ENCODE measurements at places on chromosomes 12 and 14.

GRCh38 chr14:81062816-81063215, 107.4 kb downstream of the TSHR start:
- no peak for DNase-seq

DNA sequence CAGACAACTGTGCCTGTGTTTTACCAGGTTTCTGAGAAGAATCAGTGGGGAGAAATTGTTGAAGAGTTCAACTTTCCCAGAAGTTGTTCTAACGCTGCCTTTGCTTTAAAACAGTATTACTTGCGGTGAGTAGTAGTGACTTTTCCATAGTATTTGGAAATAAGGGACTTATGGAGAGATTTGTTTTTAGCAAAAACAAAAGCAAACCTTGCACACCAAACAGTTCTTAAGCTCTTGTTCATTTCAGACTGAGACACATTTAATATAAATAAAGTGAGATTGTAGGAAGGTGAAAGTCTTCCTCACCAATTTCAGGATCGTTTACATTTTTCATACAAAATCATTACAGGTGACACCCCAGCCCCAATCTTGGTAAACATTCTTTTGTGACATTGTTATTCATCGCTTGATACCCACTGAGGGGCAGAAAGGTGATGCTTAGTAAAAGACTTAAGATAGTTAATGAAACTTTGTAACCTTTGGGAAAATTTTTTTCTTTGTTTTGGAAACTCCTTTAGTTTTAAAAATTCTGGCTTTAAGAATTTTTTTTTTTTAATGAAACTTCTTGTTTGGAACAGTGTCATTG, 1.8 kb downstream of the ARID2 start:
- DNase-seq, result no peak

- no peak for DNase-seq
Measured at GRCh38 chr14:72618424-72618823, 275.5 kb downstream of the DPF3 start.

- DNase-seq, result no peak
Measured at GRCh38 chr12:58496411-58497190, 423.7 kb downstream of the LRIG3 start.

GRCh38 chr14:53542732-53543131, 389.6 kb upstream of the DDHD1 start:
- peak; percentile 32 for DNase-seq

DNA sequence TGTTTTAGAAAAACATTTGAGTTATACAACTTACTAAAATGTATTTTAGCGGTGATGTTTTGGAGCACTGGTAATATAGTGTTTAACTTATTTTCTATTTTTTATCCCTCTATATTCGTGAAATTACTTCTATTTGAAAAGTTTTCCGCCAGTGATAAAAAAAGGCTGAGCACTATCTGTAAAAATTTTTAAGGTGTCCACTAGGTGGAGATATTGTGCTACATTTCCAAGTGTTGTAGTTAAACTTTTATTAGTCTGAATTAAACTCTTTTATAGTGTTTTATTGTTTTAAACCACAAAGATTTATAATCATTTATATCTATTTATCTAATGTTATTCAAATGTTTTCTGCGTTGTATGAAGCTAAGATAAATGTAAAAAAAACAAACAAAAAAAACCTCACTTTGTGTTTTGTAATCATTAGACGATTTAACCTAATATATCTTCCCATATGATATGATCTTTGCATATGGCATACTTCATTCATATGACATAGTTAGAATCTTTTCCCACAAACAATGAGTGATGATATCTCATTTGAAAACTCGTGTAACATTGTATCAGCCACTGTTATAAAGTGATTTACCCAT, 11.8 kb downstream of the ALG10B start:
- DNase-seq, result peak; percentile 12

- no peak for DNase-seq
Measured at GRCh38 chr12:127268706-127269425, 998.1 kb upstream of the TMEM132C start.

DNA sequence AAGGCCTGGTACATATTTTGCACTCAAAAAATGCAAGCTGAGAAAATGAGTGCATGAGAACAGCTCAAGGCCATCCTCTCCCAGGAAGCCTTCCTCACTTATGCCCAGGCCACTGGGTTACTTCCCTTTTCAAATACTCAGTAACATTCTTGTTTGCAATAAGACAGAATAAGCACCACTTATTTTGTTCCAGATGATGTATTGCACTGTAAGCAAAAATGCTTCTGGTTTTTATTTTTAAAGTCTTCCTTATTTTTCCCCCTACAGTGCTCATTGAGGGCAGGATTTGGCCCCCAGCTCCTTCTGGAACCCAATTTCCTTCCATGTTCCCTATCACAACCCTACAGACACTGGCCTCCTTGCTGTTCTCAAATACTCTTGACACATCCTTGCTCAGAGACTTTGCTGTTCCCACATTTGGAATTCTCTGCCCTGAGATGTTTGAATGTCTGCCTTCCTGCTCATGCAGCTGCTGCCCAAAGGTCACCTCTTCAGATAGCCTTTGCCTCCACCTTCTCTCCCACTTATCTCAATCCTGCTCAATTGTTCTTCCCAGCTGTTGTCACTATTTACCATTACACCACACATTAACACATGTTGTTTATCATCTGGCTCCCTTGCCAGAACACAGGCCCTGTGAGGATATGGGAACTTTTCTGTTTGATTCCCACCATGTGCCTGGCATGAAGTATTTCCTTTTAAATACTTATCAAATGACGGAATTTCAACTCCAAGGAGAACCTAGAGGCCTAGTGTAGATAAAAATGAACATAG, 49.9 kb downstream of the IFNG start:
- DNase-seq, result no peak

DNA sequence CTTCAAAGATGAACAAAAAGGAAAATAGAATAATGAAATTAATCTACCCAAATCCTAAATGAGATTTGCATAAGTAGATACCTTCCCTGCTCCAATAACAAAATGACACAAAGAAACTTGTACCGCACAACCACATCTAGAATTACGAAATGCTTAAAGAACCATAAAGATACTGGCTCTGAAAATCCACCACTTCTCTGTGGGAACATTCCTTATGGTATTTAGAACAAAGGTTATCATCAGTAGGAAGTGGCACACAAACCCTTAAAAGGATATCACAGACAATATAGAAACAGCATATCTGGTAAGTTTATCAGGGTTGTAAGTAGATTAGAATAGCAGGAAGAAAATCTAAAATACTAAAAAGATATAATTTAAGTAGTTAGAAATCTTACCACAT, 11.6 kb downstream of the IAPP start:
- DNase-seq, result no peak

DNA sequence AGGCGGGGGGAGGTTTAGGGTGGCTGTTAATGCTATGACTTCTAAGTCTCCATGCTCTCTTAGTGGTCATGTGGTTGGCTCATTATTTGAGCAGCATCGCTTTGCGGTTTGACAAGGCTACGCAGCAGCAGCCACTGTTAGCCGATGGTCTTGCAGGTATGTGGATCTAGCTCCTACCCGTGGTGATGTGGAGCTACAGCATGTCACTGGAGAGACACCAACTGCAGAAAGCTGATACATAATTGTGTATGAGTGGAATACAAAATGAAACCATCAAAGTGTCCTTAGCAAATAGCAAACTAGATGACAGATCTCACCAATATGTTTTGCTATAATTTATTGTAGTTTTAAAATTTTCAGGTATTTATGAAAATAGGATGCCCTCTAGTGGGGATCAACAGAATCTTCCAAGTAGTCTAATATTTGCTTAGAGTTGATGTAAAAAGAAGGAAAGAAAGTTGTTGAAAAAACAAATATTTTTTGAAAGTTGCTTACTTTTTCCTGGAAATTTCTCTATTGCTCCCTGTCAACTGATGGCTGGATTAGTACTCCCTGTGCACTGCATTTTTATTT, 94.9 kb downstream of the NAV3 start:
- peak; percentile 63 for DNase-seq

GRCh38 chr12:114976959-114977358, 293.0 kb upstream of the TBX3 start:
- peak; percentile 60 for DNase-seq

DNA sequence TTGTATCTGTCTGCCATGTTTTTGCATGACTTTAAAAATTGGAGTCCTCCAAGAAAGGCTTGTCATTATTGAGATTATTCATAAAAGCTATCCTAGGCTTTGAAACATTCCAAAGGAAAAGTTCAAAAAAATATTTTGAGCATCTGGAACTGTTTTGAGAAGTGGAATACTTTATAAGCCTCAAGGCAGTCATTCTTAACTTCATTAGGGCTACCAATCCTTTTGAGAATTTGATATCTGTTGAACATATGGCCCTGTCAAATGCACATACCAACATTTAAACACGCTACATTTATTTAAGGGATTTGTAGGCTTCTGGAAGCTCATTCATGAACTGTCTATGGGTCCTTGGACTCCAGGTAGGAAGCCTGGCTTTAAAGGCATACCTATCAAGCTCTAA, 77.0 kb downstream of the TMEM117 start:
- DNase-seq, result no peak

- DNase-seq, result peak; percentile 42
Measured at GRCh38 chr12:91811481-91812287, 334.0 kb downstream of the BTG1 start.

DNA sequence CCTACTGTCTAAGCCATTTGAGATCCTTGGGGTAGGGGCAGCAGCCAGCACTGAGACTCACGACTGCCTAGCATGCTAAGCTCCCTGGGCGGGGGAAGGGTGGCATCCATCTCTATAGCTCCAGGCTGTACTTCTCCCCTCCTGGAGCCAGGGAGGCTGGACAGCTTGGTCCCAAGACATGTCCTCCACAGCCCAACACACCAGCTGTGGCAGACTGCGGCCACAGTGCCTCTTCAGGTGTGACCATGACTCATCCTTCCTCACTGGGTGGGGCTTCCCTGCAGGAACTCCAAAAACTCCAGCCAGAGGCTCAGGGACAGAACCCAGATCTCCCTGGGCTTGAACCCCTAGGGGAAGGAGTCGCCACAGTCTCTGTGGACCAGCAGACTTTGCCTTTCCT, 193.9 kb downstream of the GPHN start:
- no peak for DNase-seq

GRCh38 chr14:72521968-72522741, 371.7 kb downstream of the DPF3 start:
- DNase-seq, result no peak

DNA sequence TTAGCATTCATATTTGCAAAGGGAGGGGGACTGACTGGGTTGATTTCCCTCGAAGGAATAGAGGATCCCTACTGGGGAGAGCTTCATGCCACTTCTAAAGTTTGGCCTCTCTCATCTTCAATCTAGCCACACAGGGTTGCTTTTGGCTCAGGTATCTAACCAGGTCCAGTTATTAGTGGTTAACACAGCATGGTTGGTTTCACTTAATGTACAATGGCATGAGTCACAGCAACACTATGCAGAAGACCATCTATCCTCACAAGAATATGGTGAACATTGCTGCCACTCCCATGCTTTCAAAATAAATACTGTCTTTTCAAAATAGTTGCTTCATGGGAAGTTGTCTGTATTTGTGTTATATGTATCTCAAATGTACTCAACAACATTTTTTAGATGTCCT, 6.6 kb upstream of the RAB3IP start:
- DNase-seq, result no peak

DNA sequence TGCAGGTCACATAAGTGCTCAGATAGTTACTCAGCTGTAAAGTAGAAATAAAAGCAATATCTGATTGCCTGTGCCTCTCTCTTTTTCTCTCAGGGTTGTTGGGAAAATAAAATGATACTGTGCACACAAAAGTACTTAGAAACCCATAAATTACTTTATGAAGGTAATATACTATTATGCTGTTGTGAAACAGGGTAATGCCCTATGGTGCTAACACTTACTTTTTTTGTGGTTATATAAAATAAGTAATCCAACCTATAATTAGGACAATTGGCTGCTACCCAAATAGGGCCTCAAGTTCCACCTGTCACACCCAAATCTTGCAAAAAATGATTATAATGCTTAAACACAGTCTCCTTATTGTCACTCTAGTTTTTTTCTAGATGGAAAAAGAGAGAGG, 50.6 kb downstream of the DAAM1 start:
- no peak for DNase-seq

DNA sequence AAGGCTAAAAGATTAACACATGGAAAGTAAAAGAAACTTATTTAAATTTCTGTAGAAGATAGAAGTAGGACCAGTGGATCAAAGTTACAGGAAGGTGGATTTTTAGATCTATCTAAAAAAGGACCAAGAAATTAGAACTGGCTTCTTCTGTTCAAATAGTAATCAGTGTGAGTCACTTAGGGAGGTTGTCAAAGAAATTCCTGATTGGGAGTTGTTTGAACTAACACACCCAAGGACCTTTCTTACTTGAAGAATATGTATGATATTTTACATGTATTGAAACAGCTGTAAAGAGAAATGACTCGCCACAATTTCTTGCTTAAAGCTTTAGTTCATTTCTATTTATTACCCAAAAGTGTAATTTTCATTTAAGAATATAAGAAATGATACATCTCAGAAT, 256.9 kb downstream of the RAD51B start:
- no peak for DNase-seq

DNA sequence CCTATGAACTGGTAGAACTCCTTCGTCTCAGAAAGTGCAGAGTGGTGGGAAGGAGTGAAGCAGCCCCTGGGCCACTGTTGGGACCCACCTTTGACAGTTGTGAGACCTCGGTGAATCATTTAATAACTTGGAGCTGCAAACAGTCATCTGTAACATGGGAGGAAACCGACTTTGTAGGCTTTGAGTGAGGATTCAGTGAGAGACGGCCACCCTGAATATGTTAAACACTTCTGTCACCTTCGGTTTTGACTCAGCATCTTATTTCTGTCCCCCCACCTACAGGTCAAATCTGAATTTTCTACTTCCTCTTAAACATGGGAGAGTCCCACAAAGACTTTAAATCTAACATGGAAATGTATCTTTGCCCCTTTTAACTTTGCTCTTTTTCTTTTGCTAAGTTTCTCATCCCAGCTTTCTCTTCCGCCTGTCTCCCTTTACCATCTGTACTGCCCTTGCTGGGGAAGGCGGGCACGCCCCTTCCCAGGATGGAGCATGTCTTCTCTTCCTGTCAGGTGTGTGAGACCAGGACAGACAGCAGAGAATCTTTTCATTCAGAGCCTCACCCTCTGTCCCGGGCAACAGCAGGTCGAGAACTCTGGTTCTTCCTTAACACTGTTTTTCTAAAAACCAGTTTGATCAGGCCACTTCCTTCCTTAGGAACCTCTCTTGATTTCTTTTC, 37.1 kb downstream of the ZC3H14 start:
- no peak for DNase-seq

GRCh38 chr12:127760357-127760756, 506.6 kb upstream of the TMEM132C start:
- no peak for DNase-seq

GRCh38 chr12:55797550-55797949, 20.0 kb downstream of the SARNP start:
- DNase-seq, result no peak

DNA sequence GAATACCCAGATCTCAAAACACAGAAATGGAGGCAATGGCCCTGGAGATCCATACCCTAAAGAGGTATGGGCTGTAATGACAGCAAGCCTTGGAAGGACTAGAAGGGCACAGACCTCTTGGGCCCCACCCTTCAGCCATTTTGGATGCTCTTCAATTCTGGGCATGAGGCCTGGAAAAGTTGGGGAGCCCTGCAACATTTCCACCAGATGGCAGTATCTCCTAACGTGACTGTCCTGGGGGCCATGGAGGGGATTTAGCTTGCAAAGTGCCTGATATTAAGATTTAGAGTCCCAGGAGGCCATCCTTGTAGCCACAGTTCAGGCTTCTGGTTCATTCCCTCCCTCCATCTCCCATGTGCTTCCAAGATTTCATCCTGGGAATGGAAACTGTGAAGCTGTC, 30.2 kb downstream of the KCNA5 start:
- no peak for DNase-seq

GRCh38 chr14:101808894-101809670, 47.6 kb downstream of the PPP2R5C start:
- no peak for DNase-seq

Measured in COLO829 (cell line).